ENCODE measurements at places on chromosomes 11 and 22. TPM values are rescaled to one million over a fixed set of nuclear protein-coding genes. Genes with fewer than 3 reads are reported as not detected.

Gene C11orf52
- 2.9 TPM for polyA plus RNA-seq

Gene TPST2
- polyA plus RNA-seq: 48.1 TPM

Gene SMIM35
- not detected for polyA plus RNA-seq

Gene TSPAN18
- 0.55 TPM for polyA plus RNA-seq

Gene SCUBE2
- 2.0 TPM for polyA plus RNA-seq

All from BJ (cell line).